Stimulated activated CD4-positive, alpha-beta T cell treated with anti-CD3 and anti-CD28 coated beads, Interleukin-4, amount 100 ng/mL, for 4 hours (primary cell): ENCODE measurements at places on chromosomes 2 and 18.

DNA sequence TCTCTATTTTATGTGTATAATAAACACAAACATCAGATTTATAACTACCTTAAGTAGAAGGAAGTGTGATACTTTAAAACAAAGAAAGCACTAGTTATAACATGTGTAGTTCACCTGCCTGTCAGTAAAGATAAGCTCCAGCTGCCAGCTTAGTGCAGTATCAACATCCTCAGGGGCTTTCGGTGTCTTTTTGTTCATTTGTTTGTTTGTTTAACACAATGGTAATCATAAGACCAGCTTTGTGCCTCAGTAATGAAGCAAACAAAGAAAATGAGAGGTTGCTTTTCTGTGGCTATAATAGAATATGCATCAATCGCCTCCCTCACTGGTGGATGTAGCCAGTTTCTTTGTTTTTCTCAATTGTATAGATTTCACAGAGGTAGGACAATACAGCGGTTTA is 1499.0 kb upstream of the TMEFF2 start:
- DNase-seq: no peak

- no peak for DNase-seq
Observed at GRCh38 chr2:217489145-217489960, 513.4 kb downstream of the TNS1 start.

DNA sequence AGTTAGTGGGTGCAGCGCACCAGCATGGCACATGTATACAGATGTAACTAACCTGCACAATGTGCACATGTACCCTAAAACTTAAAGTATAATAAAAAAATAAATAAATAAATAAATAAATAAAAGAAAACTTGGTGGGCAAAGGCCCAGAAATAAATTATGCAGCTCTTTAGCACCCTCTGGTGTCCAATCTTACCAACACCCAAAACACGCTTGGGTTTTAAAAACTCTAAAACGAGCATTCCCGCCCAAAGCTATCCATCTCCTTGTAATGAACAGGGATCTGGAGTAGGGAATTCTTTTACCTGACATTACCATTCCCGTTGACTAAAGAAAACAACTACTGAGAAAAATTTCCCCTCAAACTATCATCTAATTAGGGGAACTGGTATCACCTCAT is 2005.9 kb upstream of the CELF4 start:
- no peak for DNase-seq

- no peak for DNase-seq
Observed at GRCh38 chr2:37394796-37395555, 50.5 kb downstream of the QPCT start.

DNA sequence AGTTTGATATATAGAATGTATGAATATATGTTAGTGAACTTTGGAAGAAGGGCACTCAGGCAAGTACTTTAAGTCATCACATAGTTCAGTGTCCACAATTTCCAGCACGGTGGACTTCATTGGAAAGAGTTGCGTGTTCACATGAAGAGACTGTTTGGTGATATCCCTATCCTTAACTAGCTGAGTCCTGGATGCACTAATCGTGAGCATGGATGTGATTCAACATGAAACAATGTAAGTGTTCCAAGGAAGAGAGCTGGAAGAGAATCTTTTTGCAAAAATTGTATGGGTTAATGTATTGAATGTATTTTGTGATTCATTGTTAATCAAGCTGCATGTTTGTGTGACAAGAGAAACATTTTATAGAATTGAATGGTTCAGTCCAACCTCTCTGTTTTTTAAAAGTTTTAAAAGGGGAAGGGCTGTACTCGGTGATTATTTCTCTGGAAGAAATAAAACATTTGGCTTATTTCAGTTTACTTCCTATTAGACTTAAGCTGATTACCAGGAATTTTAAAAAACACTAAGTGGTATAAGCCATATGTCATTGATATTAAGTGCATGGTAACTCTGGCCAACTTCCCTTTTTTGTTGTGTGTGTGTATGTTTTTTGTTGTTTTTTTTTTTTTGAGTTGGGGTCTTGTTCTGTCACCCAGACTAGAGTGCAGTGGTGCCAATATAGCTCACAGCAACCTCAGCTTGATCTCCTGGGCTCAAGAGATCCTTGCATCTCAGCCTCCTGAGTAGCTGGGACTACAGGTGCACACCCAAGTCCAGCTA is 8.6 kb downstream of the XRCC5 start:
- DNase-seq: no peak

DNA sequence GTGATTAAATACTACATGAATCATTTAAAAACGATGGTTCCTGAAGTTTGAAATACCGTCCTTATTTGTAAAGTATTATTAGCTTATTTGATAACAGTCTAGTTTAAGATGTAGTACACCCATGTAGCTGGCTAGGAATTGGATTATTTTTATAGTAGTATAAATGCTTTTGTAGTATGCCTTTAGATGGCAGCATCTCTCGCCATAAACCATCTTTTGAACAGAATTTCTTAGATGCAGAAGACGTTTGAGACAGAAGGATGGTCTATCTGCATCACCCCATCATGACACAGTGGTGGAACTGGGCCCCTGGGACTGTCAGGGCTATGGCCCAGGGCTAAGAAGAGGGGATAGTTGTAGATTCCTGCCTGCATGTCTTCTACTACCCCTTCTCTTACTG is 152.7 kb downstream of the WDSUB1 start:
- DNase-seq: no peak

DNA sequence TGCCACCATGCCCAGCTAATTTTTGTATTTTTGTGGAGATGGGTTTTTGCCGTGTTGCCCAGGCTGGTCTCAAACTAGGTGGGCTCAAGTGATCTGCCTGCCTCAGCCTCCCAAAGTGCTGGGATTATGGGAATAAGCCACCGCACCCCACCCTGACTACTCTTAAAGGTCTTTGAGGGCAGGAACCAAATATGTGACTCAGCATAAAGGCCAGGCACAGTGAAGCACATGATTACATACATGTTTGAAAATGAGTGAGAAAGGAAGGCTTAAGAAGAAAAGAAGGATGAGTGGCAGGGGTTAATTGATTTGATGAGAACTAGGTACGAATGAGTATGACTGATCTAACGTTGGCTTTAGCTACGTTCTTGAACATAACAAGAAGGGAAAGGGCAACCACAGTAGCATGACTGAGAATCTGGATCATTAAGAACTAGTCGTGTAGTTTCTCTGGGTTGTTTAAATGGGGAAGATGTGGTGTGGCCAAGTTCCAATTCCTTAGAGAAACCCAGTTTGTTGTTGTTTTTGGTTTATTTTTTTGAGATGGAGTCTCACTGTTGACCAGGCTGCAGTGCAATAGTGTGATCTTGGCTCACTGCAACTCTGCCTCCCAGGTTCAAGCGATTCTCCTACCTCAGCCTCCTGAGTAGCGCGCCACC is 6.8 kb downstream of the RESP18 start:
- no peak for DNase-seq

GRCh38 chr2:212863185-212863588 is 288.2 kb downstream of the IKZF2 start:
- no peak for DNase-seq

DNA sequence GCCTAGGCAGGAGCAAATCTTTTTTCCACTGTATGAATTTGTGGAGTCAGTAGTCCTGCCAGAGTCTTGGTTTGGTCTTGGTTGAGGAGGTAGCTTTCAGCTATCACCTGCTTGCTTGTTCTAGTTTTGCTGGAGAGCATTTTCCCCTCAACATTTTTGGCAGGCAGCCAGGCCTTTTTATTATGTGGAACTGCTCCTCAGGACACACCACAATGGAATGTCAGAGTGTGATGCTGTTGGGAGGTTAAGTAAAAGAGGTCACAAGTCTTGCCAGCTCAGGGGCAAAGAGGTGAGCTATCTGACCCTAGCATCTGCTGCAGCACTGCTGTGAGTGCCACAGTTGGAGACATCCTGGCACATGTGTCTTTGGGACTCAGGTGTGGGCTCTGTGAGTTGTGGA is 258.0 kb downstream of the CNTNAP5 start:
- no peak for DNase-seq

DNA sequence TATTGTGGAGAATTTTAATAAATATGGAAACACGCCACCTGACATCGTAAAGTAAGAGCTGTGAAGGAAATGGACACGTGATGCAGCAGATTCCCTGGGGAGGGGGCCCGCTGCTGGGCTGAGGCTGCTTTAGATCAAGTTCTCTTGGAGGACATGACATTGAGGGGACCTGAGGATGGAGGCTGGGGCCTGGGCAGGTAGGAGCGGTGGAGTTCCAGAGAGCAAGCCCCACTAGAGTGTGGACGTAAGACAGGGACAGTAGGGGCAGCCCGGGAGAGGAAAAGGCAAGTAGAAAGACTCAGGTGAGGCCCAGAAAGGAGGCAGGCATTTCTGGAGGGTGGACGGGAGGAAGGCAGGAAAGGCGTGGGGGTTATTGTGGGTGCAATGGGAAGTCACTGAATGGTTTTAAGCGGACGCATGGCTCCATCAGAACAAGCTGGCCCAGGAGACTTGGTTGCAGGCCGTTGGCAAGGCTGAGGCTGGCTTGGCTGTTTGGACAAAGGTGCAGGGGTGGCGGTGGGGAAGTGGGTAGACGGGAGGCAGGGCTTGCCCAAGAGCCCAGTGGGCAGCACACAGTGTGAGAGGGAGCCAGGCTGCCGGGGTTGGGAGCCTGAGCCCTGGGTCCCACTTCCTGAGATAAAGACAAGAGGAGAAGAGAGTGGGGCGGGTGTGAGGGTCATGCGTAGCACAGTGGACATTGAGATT is 15.7 kb downstream of the SIGLEC15 start:
- no peak for DNase-seq
